ENCODE measurements at places on chromosomes 6 and 20.

- DNase-seq = no peak
Measured at GRCh38 chr6:73797861-73798260, 101.9 kb downstream of the CD109 start.

DNA sequence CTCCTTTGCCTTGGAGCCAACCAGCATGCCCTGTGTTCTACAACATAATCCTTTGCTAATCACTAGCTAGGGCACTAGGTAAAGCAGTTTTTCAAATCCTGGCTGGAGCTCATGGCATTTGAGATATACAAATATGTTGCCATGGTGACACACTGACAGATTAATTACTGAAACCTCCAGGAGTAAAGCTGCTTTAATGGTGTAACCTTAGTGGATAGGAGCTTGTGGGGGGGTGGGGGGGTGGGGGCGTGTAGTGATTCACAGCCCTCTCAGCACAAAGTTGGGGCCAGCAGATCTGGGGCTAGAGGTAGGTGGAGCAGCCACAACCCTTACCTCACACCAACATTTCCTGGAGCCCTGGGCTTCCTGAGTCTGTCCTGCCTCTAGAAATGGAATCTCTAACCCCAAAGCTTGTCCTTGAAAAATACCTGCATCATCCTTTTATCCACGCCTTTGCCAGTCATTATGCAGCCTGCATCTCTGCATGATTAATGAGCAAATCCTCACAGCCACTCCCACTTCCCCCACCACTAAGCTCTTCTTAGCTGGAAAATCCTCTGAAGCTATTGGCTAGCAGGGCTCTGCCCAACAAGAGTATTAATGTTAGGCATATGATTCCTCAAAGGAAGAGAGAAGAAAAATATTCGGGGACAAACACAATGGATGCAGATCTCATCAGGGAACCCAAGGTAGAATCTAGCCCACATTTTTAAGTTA, 84.5 kb upstream of the PRND start:
- no peak for DNase-seq

GRCh38 chr6:117138920-117139319, 126.4 kb upstream of the VGLL2 start:
- DNase-seq = no peak

GRCh38 chr6:44084231-44085014, 42.8 kb downstream of the MRPL14 start:
- no peak for DNase-seq

DNA sequence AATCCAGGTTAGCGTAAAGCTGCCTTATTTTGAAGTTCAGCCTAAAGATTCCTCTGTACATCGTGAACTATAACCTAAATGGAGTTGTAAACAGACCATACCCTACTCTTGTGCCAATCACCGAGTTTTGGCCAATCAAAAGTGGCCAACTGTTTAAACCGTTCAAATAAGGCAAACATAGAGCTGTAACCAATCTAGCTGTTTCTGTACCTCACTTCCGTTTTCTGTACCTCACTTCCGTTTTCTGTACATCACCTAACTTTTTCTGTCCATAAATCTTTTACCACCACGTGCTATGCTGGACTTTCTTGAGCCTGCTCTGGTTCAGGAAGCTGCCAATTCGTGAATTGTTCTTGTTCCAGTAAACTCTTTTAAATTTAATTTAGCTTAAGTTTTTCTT, 39.7 kb downstream of the LBP start:
- DNase-seq = no peak

GRCh38 chr20:46690219-46691106, 1.2 kb upstream of the TP53RK start:
- no peak for DNase-seq

GRCh38 chr6:45000833-45001232, 327.3 kb upstream of the RUNX2 start:
- DNase-seq = no peak

DNA sequence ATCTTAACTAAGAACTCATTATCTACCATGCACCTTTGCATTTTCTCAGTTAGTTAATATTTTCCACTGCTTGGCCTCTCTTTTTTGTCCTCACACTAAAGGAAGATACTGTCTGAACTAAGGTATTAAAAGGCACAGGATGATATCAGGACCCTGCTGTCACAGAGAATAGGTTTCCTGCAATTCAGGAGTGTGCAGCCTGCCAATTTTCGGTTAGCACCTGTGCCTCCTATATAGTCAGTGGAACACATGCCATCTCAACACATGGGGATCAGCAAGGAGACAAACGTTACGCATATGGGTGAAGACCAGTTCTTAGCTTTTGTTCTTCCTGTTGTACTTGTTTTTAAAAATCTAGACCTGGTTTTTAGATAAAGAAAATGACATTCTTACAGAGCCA, 71.0 kb downstream of the FUT9 start:
- DNase-seq = no peak
